ENCODE measurements at places on chromosomes 7 and 10.

DNA sequence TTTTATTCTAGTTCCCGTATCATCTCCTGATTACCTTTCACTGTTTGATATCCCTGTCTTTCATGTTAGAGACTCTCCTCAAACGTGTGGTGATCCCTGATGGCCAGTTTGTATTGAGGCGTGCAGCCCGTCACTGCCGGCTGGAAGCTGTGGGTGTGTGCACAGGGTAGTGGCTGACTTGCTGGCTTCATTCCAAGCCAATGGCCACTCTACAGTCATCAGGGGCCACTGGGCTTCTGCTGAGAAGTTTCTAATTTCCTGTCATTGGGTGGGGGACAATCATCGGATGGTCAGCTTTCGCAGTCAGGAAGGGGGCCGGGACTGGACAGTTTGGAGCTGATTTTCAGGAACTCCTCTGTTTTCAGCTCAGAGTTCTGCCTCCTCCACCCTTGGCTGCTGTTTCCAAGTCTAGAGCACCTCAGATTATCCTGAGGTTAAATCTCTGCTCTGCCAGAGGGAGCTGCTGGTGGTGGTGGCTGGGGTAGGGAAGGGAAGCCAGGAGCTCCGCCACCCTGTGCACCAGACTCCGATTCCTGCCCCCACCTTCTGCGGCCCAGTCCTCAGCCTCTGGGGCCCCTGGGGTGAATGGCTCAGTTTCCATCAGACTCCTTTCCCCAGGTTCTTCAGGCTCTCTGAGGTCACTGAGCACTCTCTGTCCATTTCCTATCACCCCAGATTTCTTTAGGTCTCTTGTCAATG is 34.9 kb downstream of the BAIAP2L1 start:
- no peaks in the 10 kb centered on the region for H3K27me3 ChIP-seq
- no peak overlapping the region for H3K27ac ChIP-seq
- H3K36me3 ChIP-seq: no peaks in the 10 kb centered on the region
- H3K4me3 ChIP-seq: no peak overlapping the region
- no peak for DNase-seq
- H3K4me1 ChIP-seq: no peaks in the 10 kb centered on the region

GRCh38 chr7:50821457-50822008 is 38.8 kb upstream of the GRB10 start:
- no peaks in the 10 kb centered on the region for H3K4me1 ChIP-seq
- no peak overlapping the region for H3K4me3 ChIP-seq
- H3K36me3 ChIP-seq: no peaks in the 10 kb centered on the region

GRCh38 chr10:131004276-131004675 is 307.2 kb downstream of the TCERG1L start:
- no peak overlapping the region for H3K4me3 ChIP-seq
- H3K27me3 ChIP-seq: no peaks in the 10 kb centered on the region
- no peak overlapping the region for H3K27ac ChIP-seq
- no peak for DNase-seq
- H3K4me1 ChIP-seq: no peaks in the 10 kb centered on the region

- H3K27ac ChIP-seq: no peak overlapping the region
- no peaks in the 10 kb centered on the region for H3K27me3 ChIP-seq
- no peak for DNase-seq
- no peak overlapping the region for H3K4me3 ChIP-seq
- H3K36me3 ChIP-seq: no peaks in the 10 kb centered on the region
Measured at GRCh38 chr7:18399436-18400235, 95.9 kb upstream of the HDAC9 start.

DNA sequence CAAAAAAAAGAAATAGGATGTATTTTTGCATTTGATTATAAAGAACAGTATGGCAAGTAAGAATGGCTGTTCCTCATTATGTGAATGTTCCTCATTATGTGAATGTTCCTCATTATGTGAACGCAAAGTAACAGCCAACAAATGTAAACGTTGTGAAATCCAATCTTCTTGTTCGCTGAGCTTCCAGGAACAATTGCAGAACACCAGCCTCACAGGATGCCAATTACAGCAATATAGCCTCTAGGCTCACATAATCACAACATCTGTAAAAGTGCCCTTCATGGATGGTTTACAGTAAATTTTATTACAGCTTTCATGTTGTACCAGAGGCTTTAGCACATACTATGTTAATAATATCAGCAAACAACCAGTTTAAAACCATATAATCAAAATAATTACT is 71.6 kb downstream of the THSD7A start:
- H3K27ac ChIP-seq: no peak overlapping the region
- no peak for DNase-seq
- H3K4me1 ChIP-seq: no peaks in the 10 kb centered on the region
- no peaks in the 10 kb centered on the region for H3K27me3 ChIP-seq

GRCh38 chr7:24868741-24869140 is 111.2 kb downstream of the OSBPL3 start:
- H3K4me3 ChIP-seq: no peak overlapping the region
- no peak for DNase-seq
- no peaks in the 10 kb centered on the region for H3K27me3 ChIP-seq
- H3K27ac ChIP-seq: no peak overlapping the region
- H3K36me3 ChIP-seq: peaks cover 38% of the 10 kb centered on the region
- no peaks in the 10 kb centered on the region for H3K4me1 ChIP-seq

DNA sequence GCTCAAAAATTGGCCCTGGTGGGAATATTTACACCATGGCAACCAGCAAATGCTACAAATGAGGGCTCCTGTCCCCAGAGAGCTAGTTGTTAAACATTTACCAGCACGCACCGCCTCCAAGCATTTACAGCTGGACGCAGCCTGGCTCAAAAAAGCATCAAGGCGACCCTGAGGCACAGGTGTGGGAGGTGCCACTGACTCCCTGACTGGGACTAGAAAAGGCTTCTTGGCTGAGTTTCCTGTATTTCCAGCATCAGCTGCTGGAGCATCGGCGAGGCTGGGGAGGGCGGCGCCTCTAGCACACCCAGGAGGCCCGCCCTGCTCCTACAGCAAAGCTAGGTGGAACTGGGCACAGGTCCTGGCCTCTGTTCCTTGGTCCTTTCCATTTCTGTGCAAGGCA is 43.5 kb upstream of the ZRANB1 start:
- peaks cover 4% of the 10 kb centered on the region for H3K27me3 ChIP-seq
- H3K4me3 ChIP-seq: no peak overlapping the region
- no peaks in the 10 kb centered on the region for H3K36me3 ChIP-seq
- no peak for DNase-seq
- H3K4me1 ChIP-seq: no peaks in the 10 kb centered on the region

DNA sequence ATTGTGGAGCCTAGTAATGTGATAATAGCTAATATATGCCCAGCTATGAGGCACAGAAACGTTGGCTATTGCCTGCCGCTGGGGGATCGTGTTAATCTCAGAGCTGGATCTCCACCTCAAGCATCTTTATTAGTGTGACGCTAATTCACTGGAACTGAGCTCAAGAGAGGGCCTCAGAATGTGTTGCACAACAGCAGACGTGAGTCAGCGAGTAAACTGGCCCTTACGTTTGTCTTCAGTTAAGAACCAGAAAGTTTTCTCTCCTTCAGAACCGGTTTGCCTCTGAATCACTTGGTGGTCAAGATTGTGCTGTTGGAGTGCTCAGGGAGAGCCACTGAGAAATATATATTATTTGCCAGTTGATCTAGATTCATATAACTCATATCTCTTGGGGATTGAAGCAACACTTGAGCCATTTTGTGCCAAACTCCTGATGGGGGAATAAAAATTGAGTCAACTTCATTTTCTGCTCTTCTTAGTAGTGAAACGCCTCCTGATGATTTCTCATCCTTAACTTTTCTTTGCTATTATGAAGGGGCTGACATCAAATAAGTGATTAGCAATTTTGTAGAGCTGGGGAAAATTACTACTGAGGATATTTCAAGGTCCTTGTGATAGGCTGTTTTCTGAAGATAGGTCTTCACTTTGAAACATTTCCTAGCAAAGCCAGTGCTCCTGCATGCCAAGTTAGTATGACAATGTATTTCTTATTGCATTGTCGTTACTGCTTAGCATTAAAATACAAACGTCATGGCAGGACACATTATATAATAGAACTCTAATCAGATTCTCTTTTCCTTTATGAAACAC is 22.3 kb downstream of the BZW2 start:
- H3K4me3 ChIP-seq: no peak overlapping the region
- H3K36me3 ChIP-seq: no peaks in the 10 kb centered on the region
- H3K27ac ChIP-seq: no peak overlapping the region
- DNase-seq: no peak
- no peaks in the 10 kb centered on the region for H3K4me1 ChIP-seq
